Progenitor cell of endocrine pancreas (in vitro differentiated cells): ENCODE measurements at places on chromosomes 2 and 18.

DNA sequence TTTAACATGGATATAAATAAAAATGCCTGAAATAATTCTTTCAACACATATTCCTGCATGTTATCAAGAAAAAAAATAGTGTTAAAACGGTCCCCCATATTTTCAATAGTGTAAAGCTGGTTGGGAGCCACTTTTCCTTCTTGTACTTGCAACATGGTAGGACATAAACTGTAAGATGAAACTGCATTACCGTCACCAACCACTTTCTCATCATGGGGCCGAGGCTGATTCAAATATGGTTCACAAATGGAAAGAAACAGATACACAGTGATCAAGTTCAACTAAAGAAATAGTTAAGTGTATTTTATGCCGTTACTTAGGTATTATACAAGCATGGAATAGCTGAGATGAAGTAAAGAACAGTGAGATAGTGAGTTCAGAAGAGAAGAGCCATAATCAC lies 360.7 kb downstream of the ZEB2 start:
- no peak overlapping the region for H3K4me3 ChIP-seq
- H3K27ac ChIP-seq = no peak overlapping the region
- H3K36me3 ChIP-seq = no peaks in the 10 kb centered on the region
- peaks cover 2% of the 10 kb centered on the region for H3K4me1 ChIP-seq

- no peak overlapping the region for H3K4me3 ChIP-seq
- H3K27ac ChIP-seq = no peak overlapping the region
- H3K4me1 ChIP-seq = no peaks in the 10 kb centered on the region
- no peaks in the 10 kb centered on the region for H3K36me3 ChIP-seq
- DNase-seq = no peak
Observed at GRCh38 chr18:32262092-32262491, 72.3 kb downstream of the MEP1B start.

DNA sequence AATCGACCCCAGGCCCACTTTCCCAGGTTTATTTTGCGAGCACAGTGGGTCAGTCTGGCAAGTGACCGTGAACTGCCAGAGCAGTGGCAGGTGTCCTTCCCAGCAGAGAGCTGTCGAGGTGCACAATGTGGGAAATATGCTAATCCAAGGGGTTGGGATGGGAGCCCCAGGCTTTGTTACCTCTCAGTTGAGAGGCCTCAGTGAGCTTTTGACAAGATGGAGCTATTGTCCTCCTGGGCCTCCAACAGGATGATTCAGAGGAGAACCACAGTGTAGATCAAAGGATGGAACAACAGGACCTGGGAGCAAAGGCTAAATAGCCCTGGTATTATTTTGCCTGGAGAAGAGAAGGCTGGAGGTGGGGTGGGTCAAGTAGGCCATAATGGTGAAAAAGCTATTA lies 150.8 kb downstream of the NCKAP5 start:
- no peak for DNase-seq
- H3K27me3 ChIP-seq = no peaks in the 10 kb centered on the region
- no peak overlapping the region for H3K4me3 ChIP-seq
- peaks cover 21% of the 10 kb centered on the region for H3K4me1 ChIP-seq
- no peak overlapping the region for H3K27ac ChIP-seq

- H3K27ac ChIP-seq = no peak overlapping the region
- H3K4me1 ChIP-seq = peaks cover 9% of the 10 kb centered on the region
Observed at GRCh38 chr2:227788561-227789018, 25.1 kb upstream of the CCL20 start.

DNA sequence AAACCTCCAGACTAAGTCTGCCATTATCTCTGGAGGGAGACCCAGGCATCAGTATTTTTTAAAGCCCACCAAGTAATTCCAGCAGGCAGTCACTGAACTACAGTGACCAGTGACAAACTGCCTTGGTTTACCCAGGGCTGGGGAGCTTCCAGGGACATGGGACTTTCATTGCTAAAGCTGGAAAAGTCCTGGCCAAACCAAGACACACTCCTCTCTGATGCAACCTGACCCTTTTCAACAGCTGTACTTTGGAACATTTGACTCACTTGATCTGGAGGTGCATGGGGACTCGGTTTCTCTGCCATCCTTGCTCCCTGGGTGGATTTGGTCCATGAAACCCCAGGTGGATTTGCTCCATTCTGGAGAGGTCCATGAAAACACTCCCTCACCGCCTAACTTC lies 7.0 kb downstream of the MRO start:
- no peak overlapping the region for H3K27ac ChIP-seq
- DNase-seq = no peak
- H3K4me3 ChIP-seq = no peak overlapping the region

DNA sequence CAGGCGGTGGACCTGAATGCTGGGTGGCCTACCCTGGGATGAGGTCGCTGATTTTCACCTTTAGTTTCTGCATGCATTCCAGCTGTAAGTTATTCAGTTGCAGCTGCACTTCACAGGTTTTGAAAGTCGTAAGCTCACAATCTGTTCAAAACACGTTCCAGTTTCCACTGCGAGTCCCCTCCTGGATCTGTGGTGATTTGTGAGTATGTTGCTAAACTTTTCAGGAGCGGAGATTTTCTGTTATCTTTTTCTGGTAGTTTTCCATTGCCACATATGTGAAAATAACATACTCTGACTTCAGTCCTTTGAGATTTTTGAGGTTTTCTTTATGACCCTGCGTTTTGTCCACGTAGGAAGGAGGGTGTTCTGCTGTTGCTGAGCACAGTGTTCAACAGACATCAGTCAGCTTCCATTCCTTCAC lies 102.1 kb downstream of the SNTG2 start:
- H3K27me3 ChIP-seq = peaks cover 26% of the 10 kb centered on the region
- no peak for DNase-seq
- H3K4me3 ChIP-seq = no peak overlapping the region
- H3K36me3 ChIP-seq = no peaks in the 10 kb centered on the region
- no peak overlapping the region for H3K27ac ChIP-seq
- no peaks in the 10 kb centered on the region for H3K4me1 ChIP-seq

DNA sequence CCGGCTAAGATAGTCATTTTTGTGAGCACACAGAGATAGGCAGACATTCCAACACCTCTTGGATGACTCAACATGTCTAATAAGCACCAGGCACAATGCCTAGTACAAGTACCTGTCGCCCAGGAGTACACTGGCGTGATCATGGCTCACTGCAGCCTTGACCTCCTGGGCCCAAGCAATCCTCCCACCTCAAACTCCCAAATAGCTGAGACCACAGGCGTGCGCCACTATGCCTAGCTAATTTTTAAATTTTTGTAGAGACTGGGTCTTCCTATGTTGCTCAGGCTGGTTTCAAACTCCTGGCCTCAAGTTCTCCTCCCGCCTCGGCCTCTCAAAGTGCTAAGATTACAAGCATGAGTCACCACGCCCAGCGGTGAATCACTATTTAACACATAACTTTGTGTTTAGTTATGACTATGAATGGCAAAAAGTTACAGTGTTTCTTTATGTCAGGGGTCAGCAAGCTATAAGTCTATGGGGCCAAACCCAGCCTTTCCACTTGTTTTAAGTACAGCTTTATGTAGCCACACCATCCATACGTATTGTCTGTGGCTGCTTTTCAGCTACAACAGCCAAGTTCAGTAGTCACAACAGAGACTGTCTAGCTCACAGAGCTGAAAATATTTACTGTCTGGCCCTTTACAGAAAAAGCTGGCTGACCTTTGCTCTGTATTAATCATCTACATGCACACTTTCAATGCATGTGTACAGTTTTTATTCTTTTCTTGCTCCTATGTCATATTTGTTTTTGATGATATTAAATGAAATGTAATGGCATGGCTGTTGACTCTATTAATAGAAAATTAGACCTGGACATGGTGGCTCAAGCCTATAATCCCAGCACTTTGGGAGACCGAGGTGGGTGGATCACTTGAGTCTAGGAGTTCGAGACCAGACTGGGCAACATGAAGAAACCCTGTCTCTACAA lies 18.7 kb downstream of the ORC2 start:
- no peak for DNase-seq
- no peaks in the 10 kb centered on the region for H3K27me3 ChIP-seq
- no peaks in the 10 kb centered on the region for H3K4me1 ChIP-seq
- H3K27ac ChIP-seq = no peak overlapping the region

DNA sequence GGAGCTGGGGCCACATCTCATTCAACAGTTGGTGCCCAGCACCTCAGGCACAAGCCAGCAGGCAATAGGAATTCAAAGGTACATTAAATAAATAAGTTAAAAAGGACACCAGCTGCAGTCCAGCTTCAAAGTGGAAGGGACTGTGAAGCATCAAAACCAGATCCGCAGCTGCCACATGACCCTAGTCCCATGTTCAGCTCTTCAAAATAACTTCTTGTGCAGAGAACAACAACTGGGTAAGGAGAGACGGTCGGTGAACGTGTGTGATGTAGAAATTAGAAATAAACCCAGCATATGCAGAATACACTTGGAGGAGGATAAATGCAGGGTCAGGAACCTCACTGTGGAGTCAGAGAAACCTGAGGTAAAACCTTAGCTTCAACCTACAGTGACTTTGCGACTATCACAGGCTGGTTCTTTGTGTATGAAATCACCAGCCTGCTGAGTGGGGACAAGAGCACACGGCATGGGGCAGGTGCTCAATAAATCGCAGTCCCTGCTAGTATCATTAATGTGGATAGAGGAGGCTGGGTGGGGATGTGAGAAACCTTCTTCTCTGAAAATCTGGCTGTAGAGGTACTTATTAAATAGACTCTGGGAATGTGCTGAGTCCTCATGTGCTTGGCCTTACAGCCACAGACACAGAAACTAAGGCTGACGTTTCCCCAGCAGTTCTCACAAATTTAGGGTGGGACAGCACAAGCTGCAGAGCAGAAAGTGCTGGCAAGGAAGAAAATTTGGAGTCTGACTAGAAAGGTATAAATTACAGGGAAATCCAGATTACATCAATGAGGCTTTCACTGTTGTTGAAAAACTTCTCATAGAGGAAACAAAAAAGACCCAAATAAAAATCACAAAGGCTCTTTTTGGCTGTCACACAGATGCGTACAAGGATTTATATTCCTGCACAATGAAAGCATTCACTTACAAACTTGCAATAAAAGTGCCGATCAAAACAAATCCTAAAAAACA lies 20.7 kb downstream of the FBXO15 start:
- DNase-seq = no peak
- no peak overlapping the region for H3K27ac ChIP-seq
- no peaks in the 10 kb centered on the region for H3K36me3 ChIP-seq
- peaks cover 7% of the 10 kb centered on the region for H3K4me1 ChIP-seq
- H3K27me3 ChIP-seq = peaks cover 20% of the 10 kb centered on the region

DNA sequence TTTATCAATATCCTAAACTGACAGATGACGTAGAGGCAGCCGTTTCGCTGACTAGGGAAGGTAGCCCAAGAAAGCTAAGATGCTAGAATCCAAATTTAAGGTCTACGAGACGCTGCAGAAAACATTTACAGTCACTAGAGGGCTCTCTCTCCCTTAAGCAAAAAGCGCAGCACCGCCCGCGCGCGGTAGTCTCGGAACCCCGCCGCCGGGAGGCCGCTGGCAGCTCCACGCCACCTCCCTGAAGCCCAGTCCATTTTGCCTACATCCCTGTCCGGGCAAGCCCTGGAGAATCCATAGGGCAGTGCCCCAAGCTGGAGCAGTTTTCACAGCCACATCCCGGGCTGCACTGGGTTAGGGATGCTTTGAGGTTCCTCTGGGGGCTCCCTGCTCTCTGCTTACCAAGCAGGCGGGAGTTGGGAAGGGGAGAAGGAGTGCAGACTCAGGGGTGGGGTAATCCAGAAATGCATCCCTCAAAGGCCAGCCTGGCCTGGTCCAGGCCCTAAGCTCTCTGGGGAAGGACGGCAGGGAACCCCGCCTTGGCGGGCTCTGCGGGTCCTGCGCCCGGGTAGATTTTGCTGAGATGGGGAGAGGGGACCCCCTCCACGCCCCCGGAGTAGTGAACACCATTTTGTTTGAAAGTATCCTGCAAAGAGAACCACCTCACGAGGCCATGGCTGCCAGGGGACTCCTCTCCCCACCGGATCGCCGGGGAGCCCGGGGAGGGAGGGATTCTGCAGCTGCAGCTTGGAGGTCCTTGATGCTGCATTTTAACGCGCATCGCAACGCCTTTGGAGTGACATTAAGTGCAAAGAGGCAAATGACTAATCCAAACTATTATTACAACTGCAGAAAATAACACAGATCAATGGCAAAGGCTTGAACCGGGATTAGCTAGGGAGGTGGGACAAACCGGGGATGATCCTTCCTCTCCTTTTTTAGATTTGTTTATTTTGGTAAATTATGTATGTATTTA lies 1.3 kb upstream of the DPYSL5 start:
- H3K27ac ChIP-seq = peak overlapping the region; percentile 64
- H3K4me3 ChIP-seq = peak overlapping the region; percentile 70
- peak; percentile 63 for DNase-seq
- peaks cover 4% of the 10 kb centered on the region for H3K4me1 ChIP-seq
- no peaks in the 10 kb centered on the region for H3K36me3 ChIP-seq

GRCh38 chr2:23302591-23302990 lies 82.4 kb upstream of the KLHL29 start:
- no peaks in the 10 kb centered on the region for H3K4me1 ChIP-seq
- H3K36me3 ChIP-seq = no peaks in the 10 kb centered on the region
- H3K27me3 ChIP-seq = peaks cover 20% of the 10 kb centered on the region
- H3K4me3 ChIP-seq = no peak overlapping the region
- H3K27ac ChIP-seq = no peak overlapping the region
